Activated CD8-positive, alpha-beta memory T cell treated with anti-CD3 and anti-CD28 coated beads for 1 hour (primary cell): ENCODE measurements at places on chromosomes 4 and X.

DNA sequence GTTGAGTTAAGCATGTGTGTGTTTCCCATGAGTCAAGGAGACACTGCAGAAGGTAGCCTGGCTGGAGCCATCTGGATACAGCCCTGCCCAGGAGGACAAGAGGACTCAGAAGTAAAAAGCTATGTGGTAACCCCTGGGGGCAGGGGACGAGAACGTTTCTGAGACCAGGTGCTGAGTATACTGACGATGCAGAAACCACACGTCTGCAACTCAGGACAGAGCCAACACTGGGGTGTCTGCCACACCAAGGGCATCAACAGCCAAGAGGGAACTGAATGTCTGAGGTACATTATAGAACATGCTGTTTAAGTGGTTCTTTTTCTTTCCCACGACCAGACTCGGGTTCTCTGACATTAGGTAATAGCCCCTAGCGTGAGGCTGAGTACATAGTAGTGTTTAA, 94.1 kb upstream of the GPR34 start:
- DNase-seq, result no peak

- no peak for DNase-seq
Measured at GRCh38 chr4:119678761-119679160, 50.2 kb upstream of the PDE5A start.

DNA sequence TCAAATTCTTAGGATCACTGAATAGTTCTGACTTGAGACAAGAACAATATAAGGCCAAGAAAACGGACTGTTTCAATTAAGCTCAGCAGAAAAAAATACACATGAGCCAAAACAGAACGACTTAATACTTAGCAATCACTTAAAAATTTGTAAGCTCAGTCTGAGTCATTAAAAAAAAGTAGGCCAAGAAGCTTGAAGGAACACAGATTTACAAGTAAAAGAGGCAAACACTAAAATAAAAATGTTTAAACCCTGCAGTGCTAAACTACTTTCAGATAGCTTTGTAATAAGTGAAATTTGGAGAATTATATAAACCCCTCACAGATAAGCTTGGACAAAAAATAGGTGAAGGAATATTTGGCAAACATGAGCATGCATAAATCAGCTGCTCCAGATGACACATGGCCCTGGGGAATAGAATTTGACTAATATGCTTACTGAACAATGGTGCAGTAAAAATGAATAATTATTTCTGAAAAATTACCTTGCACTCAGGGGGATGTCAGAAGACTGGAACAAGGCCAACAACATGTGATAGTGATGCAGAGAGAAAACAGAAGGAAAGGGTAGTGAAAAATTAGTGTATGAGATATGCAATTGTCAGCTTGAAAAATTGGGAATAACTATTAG, 49.6 kb downstream of the LNX1 start:
- no peak for DNase-seq

- no peak for DNase-seq
Measured at GRCh38 chr4:38989487-38989886, 42.7 kb downstream of the TMEM156 start.

GRCh38 chr4:1449833-1450741, 43.8 kb upstream of the NKX1-1 start:
- DNase-seq, result no peak

GRCh38 chr4:185332575-185333464, 62.9 kb downstream of the LRP2BP start:
- DNase-seq, result no peak

- no peak for DNase-seq
Measured at GRCh38 chr4:7547368-7548040, 112.8 kb upstream of the PSAPL1 start.

DNA sequence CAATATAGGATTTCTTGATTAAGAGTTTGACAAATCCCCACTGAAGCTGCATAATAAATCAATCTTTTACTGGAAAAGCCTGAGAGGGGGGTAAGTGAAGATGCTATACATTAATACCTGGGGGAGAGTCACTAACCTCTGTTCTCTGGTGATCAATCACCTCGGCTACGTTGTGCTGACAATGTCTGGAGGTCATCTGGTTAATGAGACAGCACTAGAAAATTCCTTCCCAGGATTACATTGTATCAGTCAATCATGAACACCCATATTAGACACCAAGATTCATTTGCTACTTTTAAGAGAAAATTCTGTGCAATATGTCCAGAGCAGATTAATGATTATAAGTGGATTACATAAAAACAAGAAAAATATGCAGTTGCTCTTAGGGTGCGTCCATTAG, 408.3 kb downstream of the PDHA2 start:
- no peak for DNase-seq

GRCh38 chrX:65608026-65608425, 59.4 kb upstream of the MSN start:
- no peak for DNase-seq

- no peak for DNase-seq
Measured at GRCh38 chr4:99714179-99714578, 56.6 kb upstream of the C4orf54 start.

DNA sequence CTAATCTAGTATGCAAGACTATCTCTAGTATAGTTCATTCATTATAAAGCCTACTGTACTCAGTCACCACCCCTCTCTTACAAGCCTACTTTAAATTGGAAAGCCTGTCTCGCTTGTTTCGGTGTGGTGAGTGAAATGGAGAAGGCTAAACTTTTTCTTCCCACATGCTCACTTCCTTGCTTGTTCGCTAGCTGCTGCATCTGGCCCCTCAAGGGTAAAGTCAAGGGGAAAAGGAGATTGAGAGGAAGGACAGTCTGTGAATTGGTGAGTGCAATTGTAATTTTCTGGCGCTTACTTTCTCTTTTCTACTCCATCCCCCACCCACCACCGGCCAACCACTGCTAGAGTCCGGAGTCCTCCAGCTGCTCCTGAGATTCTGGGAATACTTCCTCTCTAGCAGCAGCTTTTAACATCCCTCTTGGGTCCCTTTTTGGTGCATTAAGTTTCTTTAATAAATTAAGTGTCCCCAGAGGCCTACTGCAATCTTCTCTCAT, 12.1 kb upstream of the ARAP2 start:
- DNase-seq, result no peak

GRCh38 chrX:12824944-12825343, 33.7 kb downstream of the PRPS2 start:
- no peak for DNase-seq

DNA sequence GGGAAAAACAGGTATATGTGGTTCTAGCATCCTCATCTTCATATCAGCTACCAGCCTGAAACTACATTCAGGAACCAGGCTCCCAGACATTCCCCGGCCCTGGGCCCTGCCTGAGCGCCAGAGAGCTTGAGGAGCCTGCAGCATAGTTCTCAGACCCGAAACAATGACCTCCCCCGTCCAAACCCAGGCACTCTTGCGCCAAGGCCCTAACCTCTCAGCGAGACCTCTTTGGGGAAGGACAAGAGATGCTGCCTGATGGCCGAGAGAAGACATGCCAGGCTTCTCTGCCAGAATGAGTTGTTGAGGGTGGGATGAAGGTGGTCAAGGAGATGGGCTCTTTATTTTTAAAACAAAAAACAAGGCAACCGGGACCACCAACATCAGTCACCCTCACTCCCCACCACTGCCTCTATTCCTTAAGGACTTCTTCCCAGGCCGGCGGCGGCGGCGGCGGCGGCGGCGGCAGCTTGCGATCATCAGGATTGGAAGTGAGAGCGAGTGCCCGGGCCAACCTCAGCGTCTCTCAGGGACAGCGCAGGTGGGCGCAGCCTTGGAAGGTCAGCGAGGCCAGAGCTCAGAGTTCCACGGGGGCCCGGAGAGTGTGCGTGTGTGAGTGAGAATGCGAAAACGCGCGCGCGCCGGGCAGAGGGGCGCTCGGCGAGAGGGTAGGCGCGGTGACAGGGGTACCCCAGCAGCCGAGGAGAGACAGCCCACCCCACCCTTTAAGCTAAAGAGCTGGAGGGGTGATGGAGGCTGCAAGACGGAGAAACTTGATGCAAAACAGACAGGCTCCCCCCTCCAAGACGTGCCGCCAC, 601 bp downstream of the INPP4B start:
- DNase-seq, result no peak

DNA sequence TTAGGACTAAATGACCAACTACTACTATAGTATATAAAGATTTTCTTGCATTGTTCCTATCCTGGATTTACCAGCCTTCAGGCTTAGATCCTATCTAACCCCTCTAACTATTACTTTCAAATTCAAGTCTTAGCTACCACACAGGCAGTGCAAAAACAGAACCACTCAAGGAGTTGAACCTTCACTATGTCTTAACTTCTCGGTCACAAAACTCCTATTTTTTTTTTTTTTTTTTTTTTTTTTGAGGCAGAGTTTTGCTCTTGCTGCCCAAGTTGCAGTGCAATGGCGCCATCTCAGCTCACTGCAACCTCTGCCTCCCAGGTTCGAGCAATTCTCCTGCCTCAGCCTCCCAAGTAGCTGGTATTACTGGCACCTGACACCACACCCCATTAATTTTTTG, 6.3 kb upstream of the FAM200B start:
- no peak for DNase-seq

- no peak for DNase-seq
Measured at GRCh38 chrX:130695931-130696330, 207.1 kb downstream of the ENOX2 start.

- no peak for DNase-seq
Measured at GRCh38 chrX:116230130-116230898, 59.8 kb downstream of the AGTR2 start.

- DNase-seq, result no peak
Measured at GRCh38 chr4:37758226-37758625, 68.3 kb upstream of the PGM2 start.

- no peak for DNase-seq
Measured at GRCh38 chr4:123055943-123056342, 133.5 kb upstream of the NUDT6 start.

DNA sequence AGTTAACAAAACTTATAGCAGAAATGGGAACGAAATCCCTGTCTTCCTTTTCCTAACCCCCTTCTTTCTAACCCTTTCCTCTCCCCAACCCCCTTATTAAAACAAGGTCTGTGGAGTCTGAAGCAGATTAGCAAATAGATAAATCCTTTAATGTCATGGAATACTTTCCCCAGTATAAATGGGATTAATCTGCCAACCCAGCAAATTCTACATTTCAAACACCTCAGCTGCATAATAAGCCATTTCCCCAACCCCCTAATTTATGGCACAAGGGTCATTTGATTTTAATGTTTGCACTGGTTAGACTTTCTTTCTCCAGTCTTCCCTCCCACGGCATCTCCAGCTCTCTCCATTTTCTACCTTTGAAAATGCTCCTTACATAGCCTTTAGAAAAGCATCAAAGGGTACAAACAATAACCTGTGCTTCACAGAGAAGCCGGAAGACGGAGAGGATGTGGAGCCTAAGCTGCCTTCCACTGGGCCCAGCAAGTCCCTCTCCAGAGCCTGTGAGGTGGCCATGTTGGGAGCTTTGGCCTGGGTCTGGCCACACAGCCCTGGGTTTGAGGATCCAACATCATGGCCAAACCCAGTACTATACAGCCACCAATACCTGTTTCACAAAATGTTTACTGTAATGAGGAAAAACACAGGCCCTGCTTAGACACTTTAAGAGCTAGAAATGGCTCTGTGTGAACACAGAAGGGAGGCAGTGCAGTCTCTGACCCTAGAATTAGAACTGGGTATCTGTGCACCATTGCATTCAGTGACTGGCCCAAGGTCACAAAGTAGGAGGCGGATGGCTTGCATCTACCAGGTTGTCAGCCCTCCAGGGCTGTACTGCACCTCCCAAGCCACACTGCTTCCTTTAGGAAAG, 56.9 kb upstream of the SPRY1 start:
- DNase-seq, result no peak

GRCh38 chr4:14835288-14835687, 167.0 kb upstream of the CPEB2 start:
- DNase-seq, result no peak

GRCh38 chr4:36772154-36772516, 472.4 kb upstream of the NWD2 start:
- DNase-seq, result no peak

- DNase-seq, result no peak
Measured at GRCh38 chr4:15239866-15240265, 188.0 kb upstream of the C1QTNF7 start.

- no peak for DNase-seq
Measured at GRCh38 chrX:105502336-105502735, 281.8 kb upstream of the TEX13A start.

DNA sequence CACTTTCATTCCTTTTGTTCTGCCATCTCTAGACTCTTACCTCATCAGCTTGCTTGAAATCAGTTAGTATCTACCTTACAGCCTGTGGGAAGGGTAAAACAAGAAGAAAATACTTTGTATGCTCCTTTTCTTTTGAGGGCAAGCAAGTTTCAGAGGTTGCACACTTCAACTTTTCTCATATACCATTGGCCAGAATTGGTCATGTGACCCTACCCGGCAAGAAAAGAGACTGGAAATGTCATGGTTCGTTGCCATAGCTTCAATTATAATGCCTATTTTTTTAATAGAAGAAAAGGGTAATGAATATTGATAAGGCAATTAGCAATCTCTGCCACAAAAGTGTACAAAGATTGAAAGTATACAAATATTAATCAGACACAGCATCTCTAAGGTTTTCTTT, 346.7 kb upstream of the TACR3 start:
- no peak for DNase-seq

GRCh38 chr4:72323227-72323626, 245.8 kb downstream of the ADAMTS3 start:
- no peak for DNase-seq

DNA sequence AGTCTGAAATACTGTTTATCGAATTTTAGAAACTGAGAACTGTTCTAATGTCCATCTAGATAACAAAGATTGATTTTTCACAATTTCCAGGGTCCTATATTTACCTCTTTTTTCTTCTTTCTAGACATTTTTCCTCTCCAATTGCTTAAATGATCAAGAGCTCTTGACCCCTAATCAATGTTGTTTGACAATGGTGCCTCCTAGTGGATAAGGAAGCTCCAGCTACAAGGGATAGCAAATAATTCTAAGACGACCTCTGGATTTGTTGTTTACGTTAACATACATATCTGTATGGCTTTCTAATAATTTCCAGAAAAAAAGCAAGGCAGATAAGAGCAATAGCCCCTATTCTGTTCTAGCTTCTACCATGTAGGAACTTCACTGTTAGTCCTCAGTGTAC, 35.8 kb downstream of the GPR82 start:
- DNase-seq, result no peak

- no peak for DNase-seq
Measured at GRCh38 chr4:71343670-71344466, 5.0 kb downstream of the SLC4A4 start.

DNA sequence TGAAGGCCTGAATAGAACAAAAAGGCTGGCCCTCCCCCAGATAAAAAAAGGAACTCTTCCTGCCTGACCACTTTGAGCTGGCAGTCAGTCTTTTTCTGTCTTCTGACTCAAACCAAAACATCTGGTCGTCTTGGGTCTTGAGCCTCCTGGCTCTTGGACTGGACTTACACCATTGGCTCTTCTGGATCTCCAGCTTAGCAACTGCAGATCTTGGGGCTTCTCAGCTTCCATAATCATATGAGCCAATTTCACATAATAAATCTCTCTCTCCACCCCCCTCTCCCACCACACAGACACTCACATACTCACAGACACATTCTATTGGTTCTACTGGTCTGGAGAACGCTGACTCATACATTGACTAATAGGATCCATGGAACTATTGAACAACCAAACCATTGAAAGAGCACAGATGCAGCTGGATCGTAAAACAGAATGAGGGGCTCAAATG, 15.6 kb upstream of the CWH43 start:
- no peak for DNase-seq
